ENCODE measurements at places on chromosomes 3 and 15. TPM values are rescaled to one million over a fixed set of nuclear protein-coding genes. Genes with fewer than 3 reads are reported as not detected.

PHLDB2 gene
- 53.2 TPM for total RNA-seq

MYO5C gene
- total RNA-seq: 61.8 TPM

EIF3J gene
- total RNA-seq: 115 TPM

AP3B2 gene
- 3.4 TPM for total RNA-seq

INSYN1 gene
- 3.2 TPM for total RNA-seq
